CD4-positive, alpha-beta T cell treated with Interleukin-10 for 1 hour (primary cell): ENCODE measurements at places on chromosomes 2 and 18.

- DNase-seq: no peak
Measured at GRCh38 chr2:145846982-145847381, 1327.1 kb upstream of the ZEB2 start.

DNA sequence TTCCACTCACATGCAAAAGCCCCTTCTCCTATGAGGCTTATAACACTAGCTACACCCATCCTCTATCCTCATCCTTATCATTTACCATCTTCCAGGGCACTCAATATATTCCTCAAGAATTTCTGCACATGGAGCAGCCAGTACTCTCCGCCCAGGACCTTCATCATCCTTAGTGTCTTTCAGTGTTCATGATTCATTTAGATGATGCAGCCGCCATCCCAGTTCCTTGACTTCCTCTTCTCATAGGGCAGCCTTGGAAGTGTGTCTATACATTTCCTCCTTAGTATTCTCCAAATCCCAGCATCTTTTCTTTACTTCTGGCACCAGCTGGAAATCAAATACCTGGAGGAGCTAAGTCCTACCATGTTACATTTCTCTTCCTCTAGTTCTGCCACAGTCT lies 3.0 kb upstream of the ITSN2 start:
- DNase-seq: no peak

- DNase-seq: peak; percentile 6
Measured at GRCh38 chr2:232420463-232421188, 14.0 kb downstream of the ALPG start.

GRCh38 chr18:28411806-28412205 lies 234.9 kb upstream of the CDH2 start:
- no peak for DNase-seq

DNA sequence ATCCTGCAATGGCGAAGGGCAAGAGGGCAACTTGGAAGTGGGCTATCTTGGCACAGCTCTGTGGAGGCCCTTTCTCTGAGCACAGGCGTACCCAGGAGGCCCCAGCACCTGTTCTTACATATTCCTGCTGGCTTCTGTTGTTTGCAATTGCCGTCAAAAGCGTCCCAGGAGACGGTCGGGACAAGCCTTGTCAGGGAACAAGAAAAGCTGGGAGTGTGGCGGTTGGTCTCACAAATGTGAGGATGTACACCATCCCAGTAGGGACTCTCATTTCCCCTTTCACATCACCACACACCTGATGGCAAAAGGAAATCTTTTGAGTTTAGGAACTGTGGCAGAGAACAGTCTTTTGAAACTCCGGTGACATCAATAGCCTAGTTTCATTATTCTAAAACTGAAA lies 94.7 kb upstream of the EFEMP1 start:
- no peak for DNase-seq

- DNase-seq: no peak
Measured at GRCh38 chr2:217733461-217733860, 269.3 kb downstream of the TNS1 start.

- no peak for DNase-seq
Measured at GRCh38 chr2:206054952-206055351, 31.0 kb downstream of the INO80D start.
